ENCODE measurements at places on chromosomes 5 and 9.

- DNase-seq: no peak
These were observed 88.4 kb upstream of the SH3PXD2B start for GRCh38 chr5:172542651-172543131.

DNA sequence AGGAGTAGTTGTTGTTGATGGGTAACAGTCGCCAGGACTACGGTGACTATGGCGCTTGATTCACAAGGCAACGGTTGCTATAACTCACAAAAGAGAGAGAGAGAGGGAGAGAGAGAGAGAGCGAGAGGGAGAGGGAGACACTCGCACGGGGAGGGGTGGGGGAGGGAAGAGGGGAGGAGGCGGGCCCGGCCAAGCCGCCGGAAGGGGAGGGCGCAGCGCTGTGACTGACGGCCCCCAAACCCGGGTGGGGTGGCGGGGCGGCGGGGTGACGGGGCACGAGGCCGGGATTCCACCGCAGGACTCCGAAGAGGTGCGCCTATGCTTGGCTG lies at the start of gene RFX3:
TSS of gene RFX3 (minus strand) at position 166 of the 329 bp plus-strand sequence. CDS start 130,413 bp downstream, outside the sequence.
- DNase-seq: peak; percentile 85

DNA sequence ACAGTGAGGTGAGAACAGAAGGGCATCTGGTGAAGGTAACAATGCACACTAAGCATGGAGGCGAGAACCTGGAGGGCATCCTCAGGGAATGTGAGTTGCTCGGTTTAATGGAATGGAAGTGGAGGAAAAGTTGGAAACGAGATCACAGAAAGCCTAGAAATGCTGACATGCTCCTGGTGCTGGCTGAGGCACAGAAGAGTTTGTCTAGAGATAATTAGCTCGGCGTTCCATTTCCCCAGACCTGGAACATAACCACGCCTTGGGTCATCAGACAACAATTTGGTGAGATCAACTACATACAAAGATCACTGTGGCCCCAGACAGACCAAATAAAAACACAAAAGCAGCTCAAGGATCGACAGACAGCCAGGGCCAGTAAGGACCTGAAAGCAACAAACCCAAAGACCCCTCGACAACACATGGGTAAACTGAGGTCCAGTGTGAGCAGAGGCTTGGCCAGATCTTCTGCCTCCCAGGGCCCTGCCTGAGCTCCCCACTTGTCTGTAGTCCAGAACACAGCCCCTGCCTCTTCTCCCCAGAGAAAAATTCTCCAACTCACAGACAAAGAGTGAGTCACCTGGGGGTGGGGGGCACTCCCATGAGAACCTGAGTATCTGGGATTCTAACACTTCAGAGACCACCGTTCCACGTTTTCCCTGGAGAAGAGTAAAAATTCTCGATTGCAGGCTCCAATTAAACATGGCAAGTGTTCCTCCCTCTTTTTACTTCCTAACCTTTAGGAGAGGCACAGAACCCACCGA lies 52.5 kb downstream of the SHB start:
- no peak for DNase-seq

- no peak for DNase-seq
These were observed 369.8 kb downstream of the GADD45G start for GRCh38 chr9:89974582-89974981.

DNA sequence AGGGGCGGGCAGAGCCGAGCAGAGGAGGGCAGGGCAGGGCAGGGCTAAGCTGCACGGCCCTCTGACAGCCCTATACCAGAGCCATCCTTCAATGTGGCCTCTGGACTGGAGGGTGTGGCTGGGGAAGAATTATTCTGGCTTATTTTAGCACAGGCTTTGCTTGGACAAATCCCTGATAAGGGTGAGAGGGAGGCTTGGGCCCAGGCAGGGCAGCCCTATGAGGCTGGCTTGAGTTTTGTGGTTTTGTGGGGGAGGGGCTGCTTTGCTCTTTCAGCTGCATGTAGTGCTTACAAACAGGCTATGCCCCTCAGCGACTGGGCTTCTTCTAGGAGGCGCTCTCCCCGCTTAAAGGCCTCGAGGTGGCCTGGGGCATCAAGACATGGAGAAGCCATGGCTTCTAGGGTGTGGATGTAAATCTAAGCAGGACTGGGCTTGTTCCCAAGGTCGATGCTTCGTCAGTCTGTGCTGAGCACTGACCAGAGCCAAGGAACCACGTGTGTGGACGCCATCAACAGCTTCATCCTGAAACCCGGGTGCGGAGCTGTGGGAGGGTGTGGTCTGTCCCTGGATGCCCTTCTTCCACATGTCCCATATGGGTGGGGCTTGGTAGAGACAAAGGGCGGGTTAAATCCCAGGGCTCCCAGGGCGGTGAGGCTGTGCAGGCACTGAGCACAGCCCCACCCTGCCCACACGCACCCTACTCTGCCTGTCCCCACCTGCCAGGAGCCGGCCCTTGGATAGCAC lies 45.7 kb upstream of the IPPK start:
- no peak for DNase-seq

DNA sequence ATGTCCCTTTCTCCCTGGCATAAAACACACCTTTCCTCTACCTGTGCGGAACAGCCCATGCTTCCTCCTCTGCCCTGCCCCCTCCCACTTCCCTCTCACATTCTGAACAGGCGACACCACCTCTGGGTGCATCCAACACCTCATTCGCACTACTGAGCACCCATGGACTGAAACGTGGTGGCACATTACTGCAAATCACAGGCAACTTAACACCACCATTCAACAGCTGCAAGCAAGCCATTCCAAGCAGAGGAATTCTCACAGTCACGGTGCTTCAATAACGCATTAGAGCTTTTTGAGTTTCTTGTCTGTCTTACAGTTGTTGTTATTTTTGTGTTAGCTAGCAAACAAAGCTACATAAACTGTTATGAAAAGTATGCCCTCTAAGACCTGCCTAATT lies 298.2 kb upstream of the TAS2R1 start:
- no peak for DNase-seq

DNA sequence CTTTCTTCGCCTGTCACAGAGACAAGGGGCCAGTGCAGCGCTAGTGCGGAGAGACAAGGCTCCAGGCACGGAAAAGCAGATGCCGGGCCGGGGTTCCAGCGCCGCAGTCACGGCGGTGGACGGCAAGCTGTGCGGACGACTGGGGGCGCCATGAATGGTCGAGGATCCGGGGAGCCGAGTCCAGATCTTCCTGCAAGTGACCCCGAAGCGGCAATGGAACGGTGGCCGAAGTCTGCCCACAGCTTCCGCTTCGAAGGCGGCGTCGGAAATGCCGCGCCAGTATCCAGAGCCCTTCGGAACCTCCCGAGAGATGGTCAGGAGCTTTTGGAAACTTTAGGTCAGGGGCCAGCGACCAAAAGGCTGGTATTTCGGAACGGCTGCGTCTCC lies 601 bp upstream of the FAF2 start:
- no peak for DNase-seq

DNA sequence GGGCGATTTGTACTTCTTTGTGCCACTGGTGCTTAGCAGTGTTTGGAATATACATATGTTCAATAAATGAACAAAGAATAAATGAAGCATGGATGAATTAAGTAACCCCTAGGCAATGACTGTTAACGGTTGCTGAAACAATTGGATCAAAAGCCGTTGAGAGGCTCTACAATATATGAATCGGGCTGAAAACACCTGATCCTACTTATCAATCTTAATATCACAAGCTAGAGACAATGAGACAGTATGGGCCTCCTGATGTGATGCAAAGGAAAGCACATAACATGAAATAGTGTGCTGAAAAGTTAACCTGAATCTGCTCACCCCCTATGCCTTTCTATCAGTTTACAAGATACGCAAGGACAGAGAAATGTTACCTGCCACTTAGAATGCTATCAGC lies 410.3 kb upstream of the RGMB start:
- DNase-seq: no peak

GRCh38 chr9:115192835-115193525 lies 75.0 kb upstream of the TNC start:
- no peak for DNase-seq

GRCh38 chr9:97320080-97320642 lies 12.7 kb downstream of the CCDC180 start:
- DNase-seq: no peak

GRCh38 chr9:27870404-27870803 lies 297.1 kb upstream of the C9orf72 start:
- no peak for DNase-seq

DNA sequence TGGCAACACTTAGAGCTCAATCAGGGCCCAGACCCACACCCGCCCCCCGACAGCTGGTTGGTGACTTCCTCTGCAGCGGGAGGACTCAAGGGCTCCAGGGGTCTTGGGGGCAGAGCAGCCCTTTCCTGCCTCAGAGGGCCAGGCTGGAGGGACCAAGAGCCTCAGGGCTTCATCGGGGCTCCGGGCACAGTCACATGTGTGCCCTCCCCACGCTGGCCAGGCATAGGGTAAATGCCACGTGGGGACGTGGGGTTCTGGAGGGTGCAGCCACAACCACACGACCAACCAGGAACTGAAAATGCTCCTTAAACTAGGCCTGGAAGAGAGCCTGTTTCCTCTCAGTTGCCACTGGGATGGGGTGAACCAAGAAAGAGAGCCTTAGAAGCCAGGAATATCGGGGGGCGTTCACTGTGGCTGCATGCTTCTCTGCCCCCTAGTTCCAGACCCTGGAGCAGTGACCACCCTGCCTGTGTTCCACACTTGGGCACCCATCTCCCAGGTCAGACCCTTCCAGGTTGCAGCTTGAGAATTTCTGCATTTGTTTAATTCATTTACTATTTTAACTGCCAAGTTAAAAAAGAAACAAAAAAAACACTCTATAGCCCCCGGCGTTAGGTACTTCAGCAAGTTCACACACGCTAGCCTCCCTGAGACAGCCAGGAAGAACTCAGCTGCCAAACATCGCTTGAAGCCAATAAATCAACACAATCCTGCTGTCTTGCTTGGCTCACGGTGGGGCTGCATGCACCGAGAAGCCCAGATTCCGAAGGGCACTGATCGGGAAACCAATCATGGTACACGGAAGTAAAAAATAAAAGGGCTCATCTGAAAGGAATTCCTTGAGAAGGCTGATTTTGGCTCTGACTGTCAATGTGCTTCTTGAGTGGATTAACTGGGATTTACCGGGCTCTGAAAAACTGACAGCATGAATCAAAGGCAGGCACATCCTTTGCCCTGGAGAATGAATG lies 56.1 kb upstream of the PHYKPL start:
- DNase-seq: no peak

- DNase-seq: no peak
These were observed 30.7 kb downstream of the IFNW1 start for GRCh38 chr9:21110708-21111576.

GRCh38 chr9:121201045-121201737 lies 478 bp downstream of the RAB14 start:
- DNase-seq: peak; percentile 6

DNA sequence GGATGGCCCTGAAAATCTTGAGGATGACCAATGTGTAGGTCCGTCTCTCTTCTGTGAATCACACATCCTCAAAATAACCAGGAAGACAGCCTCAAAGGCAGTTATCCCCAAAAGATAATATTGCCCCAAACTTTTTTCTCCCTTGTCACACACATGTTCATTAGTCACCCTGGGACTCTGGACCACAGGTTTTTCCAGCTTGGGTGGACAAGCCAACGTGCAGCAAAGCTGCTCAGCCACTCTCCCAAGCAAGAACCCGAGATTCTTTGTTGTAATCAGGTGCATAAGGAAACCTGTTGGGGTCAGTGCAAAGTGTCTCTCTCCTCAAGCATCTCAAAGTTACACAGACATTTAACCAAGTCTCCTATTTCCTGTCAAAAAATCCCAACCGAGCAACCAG lies 196.6 kb downstream of the GNA14 start:
- DNase-seq: no peak

GRCh38 chr5:78792345-78793055 lies 143.9 kb upstream of the LHFPL2 start:
- DNase-seq: no peak

DNA sequence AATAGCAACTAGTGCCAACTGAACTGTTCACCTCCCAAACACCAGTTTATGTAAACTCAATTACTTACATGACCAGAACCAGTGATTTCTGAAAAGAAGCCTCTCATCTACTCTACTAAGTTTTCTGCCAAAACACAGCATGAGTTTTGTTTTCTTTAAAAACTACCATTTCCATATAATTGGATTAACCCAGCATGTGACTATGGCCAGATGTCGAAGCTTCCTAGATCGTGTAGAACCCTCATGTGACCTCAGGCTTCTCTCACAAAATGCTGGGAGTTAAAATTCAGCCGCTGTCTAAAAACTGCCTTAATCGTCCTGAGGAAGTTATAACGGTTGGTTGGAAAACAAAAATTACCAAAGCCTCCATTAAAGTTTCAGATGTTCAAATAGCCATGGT lies 303.5 kb downstream of the IRX1 start:
- no peak for DNase-seq

DNA sequence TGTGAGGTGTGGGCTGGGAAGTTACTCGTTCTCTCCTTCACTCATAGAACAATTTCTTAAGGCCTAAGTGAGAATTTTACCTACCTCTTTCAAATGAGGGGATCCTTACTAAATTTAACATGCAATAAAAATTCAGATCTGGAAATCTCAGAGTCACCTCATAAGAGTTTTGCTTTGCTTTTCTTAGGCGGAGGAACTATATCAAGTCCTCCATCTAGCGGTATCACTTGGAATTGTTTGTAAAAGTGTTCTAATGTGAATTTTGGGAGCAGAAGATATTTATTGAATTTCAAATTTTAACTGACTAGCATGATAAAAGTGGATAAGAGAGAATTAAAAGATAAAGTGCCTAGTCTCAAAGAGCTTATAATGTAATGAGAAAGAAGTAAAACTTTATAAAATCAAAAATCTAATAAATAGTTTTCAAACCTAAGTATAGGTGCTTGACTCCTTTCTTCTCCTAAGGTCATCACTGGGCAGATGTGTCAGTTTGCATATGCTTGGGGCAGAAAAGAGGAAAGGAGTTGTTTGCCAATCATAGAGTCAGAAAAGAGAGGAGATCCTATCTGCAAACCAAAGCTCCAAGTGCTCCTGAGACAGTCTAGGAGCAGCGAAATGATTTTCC lies 145.7 kb upstream of the DAB2 start:
- no peak for DNase-seq

- DNase-seq: no peak
These were observed 136.6 kb upstream of the OR13F1 start for GRCh38 chr9:104367507-104367906.

GRCh38 chr5:152622628-152623027 lies 217.5 kb upstream of the NMUR2 start:
- no peak for DNase-seq

GRCh38 chr9:95777136-95777535 lies 98.4 kb upstream of the ERCC6L2 start:
- DNase-seq: no peak

DNA sequence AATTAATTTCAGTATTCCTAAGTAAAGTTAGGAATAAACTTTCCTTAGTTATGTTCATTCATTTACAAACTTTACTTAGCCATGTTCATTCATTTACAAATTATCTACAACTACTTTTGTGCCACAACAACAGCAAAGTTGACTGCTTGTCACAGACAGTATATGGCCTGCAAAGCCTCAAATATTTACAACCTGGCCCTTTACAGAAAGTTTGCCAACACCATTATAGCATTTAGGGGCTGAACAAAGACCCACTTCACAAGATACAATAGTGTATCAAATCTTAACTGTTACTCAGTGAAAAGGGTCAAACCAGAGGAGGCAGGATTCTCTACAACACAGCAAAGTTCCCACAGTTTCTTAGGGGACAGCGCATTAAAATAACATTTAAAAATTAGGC lies 9.7 kb upstream of the OTULINL start:
- no peak for DNase-seq

GRCh38 chr5:3787604-3788003 lies 192.0 kb downstream of the IRX1 start:
- no peak for DNase-seq

Data from stimulated activated CD8-positive, alpha-beta memory T cell treated with anti-CD3 and anti-CD28 coated beads, Interleukin-7, amount 100 ng/mL, for 1 hour (primary cell).